ENCODE measurements at places on chromosomes 5 and 9. TPM values are rescaled to one million over a fixed set of nuclear protein-coding genes. Genes with fewer than 3 reads are reported as not detected.

PCDHB16 gene
- polyA plus RNA-seq = 1.3 TPM

TRIM14 gene
- 1.2 TPM for polyA plus RNA-seq

BRINP1 gene
- polyA plus RNA-seq = 0.63 TPM

DBH gene
- 0.05 TPM for polyA plus RNA-seq

GALNT12 gene
- polyA plus RNA-seq = 0.29 TPM

PCDHB14 gene
- 2.3 TPM for polyA plus RNA-seq

ITGA2 gene
- polyA plus RNA-seq = 0.50 TPM

ARL14EPL gene
- not detected for polyA plus RNA-seq

FGD3 gene
- 1.1 TPM for polyA plus RNA-seq

PRELID1 gene
- 43.3 TPM for polyA plus RNA-seq

DHFR gene
- polyA plus RNA-seq = 8.7 TPM

ZNF354C gene
- 1.6 TPM for polyA plus RNA-seq

LHX6 gene
- 2.9 TPM for polyA plus RNA-seq

SHISAL2B gene
- polyA plus RNA-seq = not detected

MARCHF11 gene
- 2.7 TPM for polyA plus RNA-seq

PCDHB9 gene
- 0.63 TPM for polyA plus RNA-seq

FXN gene
- polyA plus RNA-seq = 18.1 TPM

IL13 gene
- not detected for polyA plus RNA-seq

CKMT2 gene
- 1,778 TPM for polyA plus RNA-seq

SLC36A2 gene
- polyA plus RNA-seq = 0.14 TPM

GOLM1 gene
- polyA plus RNA-seq = 3.8 TPM

LCN10 gene
- polyA plus RNA-seq = 14.7 TPM

PITX1 gene
- 0.02 TPM for polyA plus RNA-seq

CAMSAP1 gene
- polyA plus RNA-seq = 10.0 TPM

BTNL3 gene
- 0.11 TPM for polyA plus RNA-seq

KLHL3 gene
- polyA plus RNA-seq = 13.1 TPM

ARID3C gene
- polyA plus RNA-seq = not detected

ENTREP1 gene
- 14.7 TPM for polyA plus RNA-seq

ACOT12 gene
- not detected for polyA plus RNA-seq

C9orf50 gene
- not detected for polyA plus RNA-seq

UBE2B gene
- 260 TPM for polyA plus RNA-seq

SLC25A48 gene
- polyA plus RNA-seq = 0.25 TPM

CSF1R gene
- polyA plus RNA-seq = 4.5 TPM

SVEP1 gene
- polyA plus RNA-seq = 3.0 TPM

Data from right cardiac atrium (tissue), 5 donors.